ENCODE measurements at places on chromosomes 1 and 21.

DNA sequence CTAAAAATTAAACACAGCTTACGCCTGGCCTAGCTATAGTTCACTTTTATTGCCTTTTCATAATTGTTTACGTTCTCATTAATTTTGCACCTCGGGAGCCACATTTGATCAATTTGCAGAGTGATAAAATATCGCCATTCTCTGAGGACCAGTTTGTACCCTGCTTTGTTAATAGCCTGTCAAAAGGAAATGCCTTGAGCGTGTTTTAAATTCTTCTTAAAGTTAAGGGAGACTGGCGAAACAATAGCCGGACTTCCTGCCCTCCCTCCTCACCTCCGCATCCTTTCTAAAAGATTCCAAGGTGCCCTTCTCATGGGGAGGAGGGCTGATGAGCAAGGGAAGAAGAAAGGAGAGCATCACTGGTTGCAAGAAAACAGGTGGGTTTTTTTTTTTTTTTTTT, 271.6 kb downstream of the KCNJ6 start:
- no peak for DNase-seq

DNA sequence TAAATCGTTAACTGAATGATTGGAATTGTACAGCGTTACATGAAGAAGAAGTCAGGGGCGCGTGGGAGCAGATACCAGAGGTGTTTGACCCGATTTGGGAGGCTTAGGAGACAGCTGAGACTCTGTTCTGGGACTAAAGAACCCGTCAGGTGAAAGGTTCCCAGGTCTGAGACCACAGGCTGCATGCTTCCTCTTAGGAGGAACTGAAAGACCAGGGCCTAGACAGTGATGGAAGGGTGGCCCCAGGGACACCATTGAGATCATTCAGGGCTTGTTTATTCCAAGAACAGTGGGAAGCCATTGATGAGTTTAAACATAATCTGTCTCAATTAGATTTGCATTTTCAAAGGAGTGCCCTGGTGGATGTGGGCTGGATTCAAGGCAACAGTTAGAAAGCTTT, 904 bp downstream of the KLF17 start:
- no peak for DNase-seq

- no peak for DNase-seq
Observed at GRCh38 chr1:41802532-41803501, 115.9 kb downstream of the HIVEP3 start.

- no peak for DNase-seq
Observed at GRCh38 chr1:66705110-66705509, 47.1 kb upstream of the DYNLT5 start.

DNA sequence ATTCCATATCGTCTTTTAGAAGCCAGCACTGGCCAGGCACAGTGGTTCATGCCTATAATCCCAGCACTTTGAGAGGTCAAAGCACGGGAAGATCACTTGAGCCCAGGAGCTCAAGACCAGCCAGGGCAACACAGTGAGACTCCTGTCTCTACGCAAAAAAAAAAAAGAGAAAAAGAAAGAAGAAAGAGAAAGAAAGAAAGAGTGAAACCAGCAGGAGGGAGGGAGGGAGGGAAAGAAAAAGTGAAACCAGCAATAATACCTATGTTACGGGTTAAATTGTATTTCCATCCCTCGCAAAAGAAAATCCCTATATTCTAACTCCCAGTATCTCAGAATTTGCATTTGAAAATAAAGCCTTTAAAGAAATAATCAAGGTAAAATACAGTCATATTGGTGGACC, 10.4 kb downstream of the COP1 start:
- no peak for DNase-seq

DNA sequence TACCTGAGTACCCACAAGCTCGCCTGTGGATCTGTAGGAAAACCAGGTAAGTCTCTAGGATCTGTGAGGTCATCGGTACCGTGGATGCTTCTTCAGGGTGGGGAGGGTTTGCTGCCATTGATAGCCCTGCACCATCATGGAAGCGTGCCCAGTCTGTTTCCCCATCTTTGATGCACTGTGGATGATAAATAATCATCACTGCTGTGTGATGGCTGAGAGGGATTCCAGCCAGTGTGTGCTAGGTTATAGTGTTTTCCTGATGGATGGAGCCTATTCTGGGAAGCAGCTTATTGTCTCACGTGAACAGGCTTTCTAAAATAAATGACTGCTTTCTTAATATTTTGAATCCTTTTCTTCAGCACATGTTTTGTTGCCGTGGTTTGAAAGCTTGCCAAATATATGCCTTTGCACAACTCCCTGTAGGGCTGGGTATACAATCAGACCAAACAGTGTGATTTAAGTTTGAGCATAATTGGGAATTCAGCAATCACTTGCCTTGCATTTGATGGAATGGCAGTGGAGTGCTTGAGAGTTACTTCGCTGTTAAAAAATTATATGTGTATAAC, 113.8 kb downstream of the CAMTA1 start:
- DNase-seq = no peak

DNA sequence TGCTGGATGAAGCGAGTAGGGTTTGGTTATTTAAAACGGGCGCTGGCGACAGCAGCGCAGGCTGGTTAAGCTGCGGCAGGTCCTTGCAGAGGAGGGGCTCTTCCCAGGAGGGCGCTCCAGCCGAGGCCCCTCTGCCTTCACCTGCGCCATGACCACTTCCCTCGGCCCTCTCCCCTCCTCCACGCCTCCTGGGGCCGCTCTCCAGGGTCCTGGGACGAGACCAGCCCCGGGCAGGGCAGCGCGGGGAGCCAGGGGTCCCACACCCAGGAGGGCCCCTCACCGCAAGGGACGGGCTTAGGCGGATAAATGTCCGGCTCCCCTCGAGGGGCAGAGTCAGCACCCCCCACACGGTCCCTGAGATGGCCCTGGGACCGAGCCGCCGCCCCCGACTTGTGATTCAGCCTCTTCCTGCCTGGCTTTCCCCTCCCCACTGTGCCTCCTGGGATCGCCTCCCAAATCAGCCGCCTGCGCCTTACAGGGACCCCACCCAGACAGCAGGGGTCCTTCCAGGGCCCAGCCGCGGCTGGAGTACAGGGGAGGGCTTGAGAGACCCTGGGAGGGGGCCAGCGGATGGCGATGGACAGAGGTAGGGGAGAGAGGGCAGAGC, 380.7 kb downstream of the MATN1 start:
- no peak for DNase-seq

DNA sequence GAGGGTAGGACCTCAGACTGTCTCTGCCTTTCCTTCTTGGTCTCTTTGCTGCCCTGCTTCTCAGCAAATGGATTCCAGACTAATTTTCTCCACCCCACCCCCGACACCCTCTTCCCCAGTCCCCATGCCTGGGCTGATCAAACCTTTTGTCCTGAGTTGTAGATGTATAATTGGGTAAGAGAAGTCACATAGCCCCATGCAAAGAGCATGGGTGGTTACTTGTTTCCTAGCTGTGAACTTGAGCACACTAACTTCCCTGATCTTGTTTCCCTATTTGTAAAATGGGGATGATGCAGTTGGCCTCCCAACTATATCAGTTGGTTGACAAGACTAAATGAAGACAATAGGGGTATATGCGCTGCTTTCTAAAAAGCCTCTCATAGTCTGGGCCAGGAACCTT, 9.2 kb downstream of the PADI6 start:
- DNase-seq = no peak

DNA sequence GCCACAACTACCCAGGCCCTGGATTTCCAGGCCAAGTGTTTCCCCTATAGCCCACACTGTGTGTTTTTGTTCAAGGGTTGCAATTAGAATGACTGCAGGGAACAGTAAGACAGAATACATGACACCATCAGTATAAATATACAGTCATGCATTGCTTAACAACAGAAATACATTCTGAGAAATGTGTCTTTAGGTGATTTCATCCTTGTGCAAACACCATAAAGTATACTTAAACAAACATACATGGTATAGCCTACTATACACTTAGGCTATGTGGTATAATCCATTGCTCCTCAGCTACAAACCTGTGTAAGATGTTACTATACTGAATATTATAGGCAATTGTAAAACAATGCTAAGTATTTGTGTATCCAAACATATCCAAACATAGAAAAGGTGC, 7.5 kb upstream of the SLC44A5 start:
- DNase-seq = no peak

- no peak for DNase-seq
Observed at GRCh38 chr1:41368801-41369200, 7.6 kb downstream of the FOXO6 start.

DNA sequence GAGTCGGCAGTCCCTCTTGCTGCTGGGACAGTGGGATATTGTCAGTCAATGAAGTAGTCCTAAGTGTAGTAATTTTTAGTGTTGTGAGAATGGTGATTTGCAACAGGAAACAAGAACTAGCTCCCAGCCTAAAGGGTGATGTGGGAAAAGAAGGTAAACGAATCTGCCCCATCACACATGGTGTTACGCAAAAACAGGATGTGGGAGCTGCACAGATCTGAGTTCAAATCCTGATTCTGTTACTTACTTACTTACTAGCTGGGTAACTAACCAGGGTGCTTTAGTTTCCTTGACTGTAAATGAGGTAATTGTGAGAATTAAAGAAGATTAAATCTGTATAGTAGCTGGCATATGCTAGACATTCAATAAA, 22.3 kb downstream of the NAV1 start:
- no peak for DNase-seq

DNA sequence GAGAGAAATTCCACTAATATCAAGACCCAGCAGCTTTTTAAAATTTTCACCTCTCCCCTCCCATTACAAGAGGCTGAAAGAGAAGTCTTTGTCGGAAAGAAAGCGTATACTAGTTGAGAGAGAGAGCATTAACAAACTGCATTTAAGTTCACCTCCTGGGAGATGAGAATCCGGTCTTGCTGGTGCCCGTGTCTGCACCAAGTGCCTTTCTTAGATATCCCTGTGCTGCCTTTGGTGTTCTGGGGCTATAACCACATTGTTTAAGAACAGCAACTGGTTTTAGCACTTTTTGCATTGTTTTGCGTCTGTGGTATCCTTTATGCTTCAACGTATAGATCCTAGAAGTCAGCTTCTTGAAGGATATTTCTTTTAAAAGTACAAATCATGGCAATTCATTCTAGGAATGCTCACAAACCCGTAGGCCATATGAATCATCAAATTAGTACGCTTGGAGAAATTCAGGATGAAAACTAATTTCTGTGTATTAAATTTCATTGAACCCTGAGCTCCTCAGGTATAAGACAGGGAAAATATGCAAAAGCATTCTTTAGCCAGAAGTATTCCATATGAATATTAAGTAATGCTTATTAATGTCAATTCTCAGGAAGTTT, 3.4 kb upstream of the RPE65 start:
- DNase-seq = no peak

DNA sequence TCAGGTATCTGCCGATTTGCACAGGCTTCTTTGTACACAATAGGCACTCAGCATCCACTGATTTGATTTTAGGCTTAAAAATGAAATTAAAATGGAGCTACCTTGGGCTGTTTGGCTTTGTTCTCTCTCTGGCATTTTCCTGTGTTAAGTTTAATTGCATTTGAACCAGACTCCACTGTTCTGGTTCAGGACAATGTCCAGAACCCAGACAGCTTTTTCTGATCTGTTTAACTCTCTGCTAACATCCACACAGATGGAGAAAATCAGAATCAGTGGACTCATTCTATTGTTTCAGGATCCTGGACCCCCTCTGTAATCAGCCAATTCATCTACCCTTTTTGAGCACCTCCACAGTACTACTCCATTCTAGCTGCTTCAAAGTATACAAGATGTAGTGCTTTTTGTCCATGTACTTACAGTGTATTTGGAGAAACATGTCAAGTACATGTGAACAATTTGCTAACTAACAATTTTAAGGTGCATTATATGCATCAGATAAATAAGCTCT, 248.1 kb downstream of the PTBP2 start:
- DNase-seq = no peak

DNA sequence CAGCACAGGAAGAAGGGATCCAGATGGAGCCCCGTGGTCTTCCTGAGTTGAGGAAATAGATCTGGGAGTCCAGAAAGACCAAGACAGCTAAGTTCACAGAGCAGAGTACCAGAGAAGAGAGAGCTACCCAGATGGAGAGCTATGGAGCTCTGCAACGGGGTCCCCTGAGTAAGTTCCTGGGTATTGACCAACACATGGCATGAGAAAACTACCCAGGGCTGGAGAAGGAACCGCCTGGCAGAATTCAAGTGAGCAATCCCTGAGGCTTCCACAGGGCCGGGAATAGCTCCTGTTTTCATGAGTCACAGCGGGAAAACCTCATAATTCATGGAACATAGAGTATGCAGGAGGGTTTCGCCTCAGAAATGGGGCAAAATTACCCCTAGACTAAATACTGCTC, 19.7 kb downstream of the STPG1 start:
- no peak for DNase-seq

DNA sequence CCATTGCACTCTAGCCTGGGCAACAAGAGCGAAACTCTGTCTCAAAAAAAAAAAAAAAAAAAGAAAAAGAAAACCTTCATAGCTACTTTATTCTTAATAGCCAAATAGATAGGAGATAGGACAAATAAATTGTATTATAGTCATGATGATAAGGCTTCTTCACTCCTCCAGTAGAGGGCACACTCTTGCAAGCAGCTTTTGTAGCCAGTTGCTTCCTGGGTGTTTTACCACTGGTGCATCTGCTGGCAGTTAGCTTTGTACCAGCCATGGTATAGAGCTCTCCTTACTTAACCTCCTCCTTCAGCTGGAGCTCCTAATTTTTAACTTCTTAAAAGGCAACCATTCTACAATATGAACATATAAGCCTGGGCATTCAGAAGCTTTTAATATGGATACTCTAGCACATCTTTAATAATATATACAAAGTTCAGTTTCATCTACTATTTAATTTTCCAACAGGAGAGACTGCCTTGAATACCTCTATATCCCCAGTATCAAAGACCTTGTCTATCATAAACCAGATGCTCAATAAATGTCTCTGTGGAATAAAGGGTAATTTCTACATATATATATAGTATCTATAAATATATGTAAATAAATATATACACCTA, 35.8 kb downstream of the EVI5 start:
- no peak for DNase-seq

DNA sequence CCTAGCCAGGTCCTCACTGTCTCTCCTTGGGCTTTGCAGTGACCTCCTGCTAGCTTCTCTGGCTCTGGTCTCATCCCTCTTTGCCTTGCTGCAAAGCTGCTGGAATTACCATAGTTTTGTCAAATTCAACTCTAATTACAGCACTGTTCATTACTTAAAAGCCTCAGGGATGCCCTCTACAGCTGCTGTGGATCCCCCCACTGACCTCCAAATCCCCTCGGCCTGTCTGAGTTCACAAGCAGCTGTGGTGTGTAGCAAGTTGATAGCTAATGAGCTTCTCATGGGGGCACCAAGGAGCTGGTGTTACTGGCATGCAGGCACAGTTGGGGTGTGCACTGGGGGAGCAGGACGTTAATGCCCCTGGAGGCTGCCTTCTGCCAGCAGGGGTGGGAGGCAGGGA, 24.8 kb downstream of the NIPAL3 start:
- no peak for DNase-seq

- no peak for DNase-seq
Observed at GRCh38 chr1:66652556-66652955, 99.7 kb upstream of the DYNLT5 start.

Measured in Peyer's patch (tissue), 4 donors.